ENCODE measurements at places on chromosomes 4 and X.
A peak's percentile ranks its signal among the peaks of the same experiment; 100 is the strongest.

DNA sequence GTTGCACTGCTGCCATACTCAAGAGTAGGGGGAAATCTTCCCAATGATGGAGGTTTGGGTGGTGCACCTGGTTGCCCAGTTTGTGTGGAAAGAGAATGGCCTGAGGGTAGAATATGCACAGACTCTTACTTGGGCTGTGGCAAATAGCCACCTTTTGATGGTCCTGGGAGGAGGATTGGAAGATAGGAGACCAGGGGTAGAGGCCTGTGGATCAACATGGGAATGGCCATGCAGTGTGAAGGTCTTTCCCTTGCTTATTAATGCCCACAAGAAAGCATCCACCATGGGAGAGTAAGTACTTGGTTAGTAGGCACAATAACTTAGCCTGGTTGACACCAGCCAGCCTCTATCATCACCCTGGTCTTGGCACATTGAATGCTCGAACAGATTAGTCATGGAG is 156.8 kb upstream of the LEF1 start:
- no peak for DNase-seq

DNA sequence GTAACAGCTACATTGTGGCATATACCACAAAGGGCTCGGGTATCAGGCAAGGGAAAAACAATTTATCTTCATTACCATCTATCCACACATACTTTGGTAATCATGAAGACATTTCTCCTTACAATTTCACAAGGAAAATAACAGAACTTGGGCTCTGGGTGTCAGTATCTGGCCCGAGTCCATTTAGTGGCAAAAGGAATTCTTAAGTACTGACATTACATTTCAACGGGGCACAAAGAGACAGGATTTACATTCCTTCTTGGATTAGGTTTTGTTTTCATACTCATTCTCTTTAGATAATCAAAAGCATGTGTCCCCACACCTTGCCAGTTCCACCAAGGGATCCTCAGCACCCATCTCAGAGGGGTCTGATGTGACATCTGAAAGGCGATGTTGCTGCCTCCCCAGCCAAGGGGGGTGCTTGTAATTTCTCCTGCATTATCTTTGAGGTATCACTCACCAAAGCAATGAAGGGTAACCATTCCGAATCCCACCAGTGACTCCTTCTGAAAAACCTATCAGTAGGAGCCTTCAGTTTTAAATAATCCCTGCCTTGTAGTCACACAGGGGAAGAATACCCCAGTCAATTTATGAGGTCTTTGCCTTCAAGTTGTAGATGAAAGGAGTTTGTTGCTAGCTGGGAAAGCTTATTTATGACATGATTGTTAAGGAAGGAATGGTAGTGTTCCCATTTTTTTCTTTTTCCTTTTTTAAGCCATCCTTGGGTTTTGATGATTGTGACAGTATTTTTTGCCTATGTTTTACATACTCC is 118.6 kb downstream of the PALLD start:
- no peak for DNase-seq

GRCh38 chrX:46559062-46559461 is 13.8 kb upstream of the ZNF674 start:
- DNase-seq: no peak

- DNase-seq: peak; percentile 28
Observed at GRCh38 chr4:108030332-108030731, 40.6 kb downstream of the HADH start.

DNA sequence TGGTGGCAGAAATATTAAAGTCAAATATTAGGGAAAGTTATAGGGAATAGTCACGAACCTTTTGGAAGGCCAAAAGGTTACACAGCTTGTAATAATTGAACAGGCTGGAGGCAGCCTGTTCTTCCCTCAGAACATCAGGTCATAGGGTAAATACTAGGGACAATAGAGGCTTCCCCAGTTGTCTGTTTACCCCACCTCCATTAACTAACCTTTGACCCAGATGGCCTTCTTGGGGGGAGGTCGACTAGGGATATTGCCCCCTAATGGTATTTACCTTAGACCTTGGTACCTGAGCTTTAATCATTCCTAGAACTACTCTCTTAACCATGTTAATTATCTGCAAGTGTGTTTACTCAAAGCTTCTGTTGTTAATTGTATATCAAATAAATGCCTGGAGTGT is 26.0 kb downstream of the C4orf17 start:
- no peak for DNase-seq

DNA sequence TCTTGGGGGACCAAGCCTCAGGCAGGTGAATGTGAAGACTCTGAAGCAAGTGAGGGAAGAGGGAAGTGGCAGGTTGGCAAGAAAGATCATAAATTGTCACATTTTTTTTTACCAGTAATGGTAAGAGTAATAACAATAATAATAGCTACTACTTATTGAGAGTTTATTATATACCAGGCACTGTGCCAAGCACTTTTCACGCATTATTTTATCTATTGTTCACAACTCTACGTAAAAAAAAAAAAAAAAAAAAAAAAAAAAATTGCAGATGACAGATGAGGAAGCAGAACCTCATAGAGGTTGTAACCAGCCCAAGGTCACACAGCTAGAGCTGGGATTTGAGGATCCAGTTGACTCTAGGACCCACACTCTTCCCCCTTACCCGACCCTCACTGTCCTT is 40.9 kb downstream of the TSC22D3 start:
- DNase-seq: no peak

DNA sequence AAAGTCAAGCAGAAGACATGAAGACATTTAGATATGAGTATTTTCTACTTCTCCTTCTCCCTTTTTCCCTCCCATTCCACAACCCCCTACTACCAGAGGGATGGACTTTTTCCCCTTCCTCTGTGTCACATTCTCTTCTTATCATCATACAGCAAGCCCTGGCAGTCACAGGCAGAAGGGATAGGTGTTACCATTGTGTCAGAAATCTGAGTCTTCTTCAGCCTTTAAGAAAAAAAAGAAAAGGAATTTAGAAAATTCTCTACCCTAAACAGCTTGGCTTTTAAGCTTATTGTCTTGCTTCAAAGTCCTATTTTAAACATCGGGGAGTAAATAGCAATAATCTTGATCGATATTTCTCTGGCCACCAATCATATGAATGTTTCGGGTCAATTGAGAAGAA is 30.9 kb upstream of the ADH1C start:
- DNase-seq: no peak

DNA sequence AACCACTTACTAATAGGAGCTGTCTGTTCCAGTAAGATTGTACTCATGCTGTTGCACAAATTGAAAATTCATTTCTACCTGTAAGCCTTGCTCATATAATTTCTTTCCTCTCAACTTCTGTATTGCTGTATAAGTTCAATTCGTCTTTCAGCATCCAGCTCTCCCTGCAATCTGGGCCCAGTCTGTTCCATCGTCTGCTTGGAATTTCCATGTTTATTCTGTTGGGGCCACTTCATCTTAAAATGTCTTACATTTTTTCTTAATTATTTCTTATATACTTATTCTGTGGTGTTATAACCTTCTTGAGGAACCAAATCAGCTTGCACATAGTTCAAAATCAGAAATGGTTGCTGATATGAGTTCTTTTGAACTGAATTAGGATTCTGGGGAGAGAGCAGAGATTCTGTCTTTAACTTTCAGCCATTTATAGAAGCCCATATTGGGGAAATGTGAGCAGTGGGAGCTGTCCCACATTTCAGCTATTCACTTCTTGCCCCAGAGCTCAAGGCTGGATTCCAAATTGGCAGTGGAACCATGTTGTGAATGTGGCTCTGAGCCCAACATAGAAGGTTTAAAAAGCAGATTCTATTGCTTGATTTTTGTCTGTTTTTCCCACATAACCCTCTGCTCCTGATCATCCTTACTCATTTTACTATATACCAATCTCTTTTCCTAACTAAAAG is 291.9 kb downstream of the BMPR1B start:
- no peak for DNase-seq

DNA sequence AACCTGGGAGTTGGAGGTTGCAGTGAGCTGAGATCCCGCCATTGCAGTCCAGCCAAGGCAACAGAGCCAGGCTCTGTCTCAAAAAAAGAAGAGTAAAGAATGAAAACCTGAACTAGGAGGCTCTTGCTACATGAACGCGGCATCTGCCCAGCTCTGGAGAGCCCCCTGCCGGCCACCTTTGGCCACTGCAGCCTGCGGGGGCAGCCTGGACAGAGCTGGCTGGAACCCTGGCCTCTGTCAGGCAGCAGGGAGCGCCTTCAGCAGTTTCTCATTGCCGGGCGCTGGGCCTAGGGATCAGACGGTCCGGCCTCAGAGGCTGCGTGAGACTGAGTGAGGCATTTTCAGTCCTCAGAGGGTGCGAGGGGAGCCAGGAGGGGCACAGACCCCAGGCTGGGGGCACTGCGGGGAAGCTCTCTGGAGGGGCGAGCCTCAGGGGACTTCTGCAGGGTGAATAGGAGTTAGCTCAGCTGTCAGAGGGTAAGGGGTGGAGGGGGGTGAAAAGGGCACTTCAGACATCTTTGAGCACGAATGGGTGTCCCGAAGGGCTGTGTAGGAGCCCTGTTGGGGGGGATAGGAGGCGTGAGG is 17.5 kb downstream of the DOK7 start:
- peak; percentile 60 for DNase-seq

- DNase-seq: no peak
Observed at GRCh38 chrX:50871922-50872453, 38.5 kb upstream of the BMP15 start.

GRCh38 chr4:184955116-184955515 is 63.2 kb upstream of the HELT start:
- no peak for DNase-seq

GRCh38 chr4:132488555-132488954 is 660.5 kb upstream of the PCDH10 start:
- DNase-seq: no peak

DNA sequence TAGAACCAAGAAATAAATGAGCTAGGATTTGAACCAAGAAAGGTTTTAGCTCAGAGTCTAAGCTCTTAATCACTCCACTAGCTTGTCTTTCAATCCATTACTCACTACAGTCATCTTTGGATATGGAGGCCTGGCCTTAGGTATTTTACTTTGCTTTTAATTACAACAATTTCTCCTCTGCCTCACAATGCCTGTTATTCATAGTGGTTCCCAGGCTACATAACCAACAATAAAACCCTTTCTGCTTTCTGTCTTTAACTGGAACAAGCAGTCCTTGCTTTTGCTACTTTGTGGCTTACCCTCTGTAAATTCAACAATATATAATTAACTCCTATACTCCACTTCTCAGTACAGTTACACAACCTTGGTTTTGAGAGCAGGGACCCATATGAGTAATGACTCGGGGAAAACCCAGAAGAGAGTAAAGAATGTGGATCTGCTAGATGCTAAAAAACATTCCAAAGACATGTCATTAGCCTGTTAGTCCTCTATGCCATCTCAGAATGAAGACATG is 94.7 kb upstream of the NAP1L5 start:
- DNase-seq: no peak

- no peak for DNase-seq
Observed at GRCh38 chr4:80153874-80154544, 43.3 kb upstream of the PRDM8 start.

DNA sequence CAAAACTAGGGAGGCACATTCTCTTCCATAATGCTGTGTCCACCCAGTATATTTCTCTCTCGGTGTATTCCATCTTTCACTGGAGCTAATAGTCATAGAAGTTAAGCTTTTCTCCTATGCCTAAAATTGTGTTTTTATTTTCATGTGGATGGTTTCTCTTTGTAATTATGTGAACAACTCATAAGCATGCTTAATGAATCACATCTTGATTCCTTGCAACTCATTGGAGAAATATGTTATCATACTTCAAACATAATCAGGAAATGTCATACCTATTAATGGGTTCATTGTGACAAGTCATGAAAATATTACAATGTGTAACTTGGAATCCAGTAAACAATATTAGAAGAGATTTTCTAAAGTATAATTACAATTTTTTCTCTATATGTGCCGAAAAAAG is 186.3 kb downstream of the SLC7A11 start:
- no peak for DNase-seq

DNA sequence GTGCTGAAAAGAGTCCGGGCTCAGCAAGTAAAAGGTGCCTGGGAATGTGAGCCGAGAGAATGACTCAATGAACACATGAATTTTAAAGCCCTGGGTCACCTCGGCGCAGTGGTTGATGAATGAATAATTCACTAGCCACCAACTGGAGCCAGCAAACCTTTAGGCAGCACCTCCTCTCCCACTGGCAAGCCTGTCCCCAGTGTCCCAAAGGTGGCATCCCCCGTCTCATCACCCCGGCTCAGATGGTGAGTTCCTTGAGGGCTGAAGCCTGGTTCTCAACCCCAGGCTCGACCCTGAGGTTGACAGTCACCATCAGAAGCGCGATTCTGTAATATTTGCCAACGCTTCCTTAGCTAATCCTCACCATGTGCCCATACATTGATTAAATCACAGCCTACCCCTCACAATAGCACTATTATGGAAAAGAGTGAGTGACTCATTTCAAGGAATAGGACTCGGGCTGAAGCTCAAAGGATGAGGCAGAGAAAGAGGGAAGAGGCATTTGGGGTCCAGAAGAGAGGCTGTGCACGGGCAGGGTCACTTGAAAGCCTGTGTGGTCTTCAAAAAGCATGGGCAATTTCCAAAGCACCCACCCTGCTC is 2.7 kb upstream of the CCNQ start:
- no peak for DNase-seq

DNA sequence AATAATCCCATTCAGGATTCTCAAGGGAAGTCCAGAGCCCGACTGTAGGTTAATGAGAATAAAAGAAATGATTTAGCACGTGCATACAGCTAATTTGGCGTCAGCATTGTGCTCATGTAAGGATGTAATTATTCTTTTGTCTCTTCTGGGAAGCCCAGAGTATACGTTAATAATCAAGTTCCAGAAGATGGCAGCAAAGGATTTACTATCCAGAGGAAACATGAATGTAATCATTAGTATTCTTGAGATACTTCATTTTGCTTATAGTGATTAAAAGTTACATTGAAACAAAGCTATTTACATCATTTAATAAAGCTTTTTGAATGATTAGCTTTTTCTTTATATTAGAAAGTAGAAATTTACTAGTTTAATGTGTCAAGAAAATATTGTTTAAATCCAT is 27.1 kb upstream of the MAP9 start:
- no peak for DNase-seq

DNA sequence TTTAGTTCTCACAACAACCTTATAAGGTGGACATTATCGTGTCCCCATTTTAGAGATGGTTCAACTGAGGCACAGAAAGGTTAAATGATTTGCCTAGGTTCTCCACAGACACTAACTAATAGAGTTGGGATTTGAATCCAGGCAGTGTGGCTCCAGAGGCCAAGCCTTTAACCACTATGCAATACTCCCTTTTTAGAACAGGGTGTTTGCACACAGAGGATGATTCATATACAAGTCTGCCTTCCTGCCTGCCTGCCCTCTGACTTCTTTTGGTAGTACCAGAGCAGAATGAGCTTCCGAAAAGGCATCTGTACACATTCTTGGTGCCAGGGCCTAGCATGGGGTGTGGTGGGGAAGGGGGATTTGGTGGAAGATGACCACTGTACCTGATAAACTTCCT is 150.8 kb upstream of the ARHGEF9 start:
- DNase-seq: no peak

DNA sequence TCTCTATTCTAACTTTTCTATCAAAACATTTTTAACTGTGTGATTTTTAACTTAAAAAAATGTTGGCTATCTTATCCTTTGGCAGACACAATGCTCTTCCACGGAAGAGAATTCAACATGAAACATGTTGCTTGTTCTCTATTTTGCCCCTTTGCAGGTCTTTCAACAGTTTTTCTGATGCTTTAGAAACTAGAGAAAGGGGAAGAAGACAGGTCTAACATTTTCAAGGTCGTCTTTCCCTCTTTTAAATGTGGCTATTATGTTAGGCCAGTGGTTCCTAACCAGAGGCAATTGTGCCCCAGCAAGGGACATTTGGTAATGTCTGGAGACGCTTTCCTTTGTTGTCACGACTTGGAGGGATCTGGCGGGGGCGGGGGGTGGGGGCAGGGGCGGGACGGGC is 95.0 kb downstream of the SH3KBP1 start:
- DNase-seq: no peak
